ENCODE measurements at places on chromosomes 1 and 21. TPM values are rescaled to one million over a fixed set of nuclear protein-coding genes. Genes with fewer than 3 reads are reported as not detected.

Gene KRTAP19-3
- not detected for polyA plus RNA-seq

Gene BLZF1
- polyA plus RNA-seq: 7.6 TPM

Gene PPIH
- polyA plus RNA-seq: 41.7 TPM

- no peaks in the 10 kb centered on the region for H3K36me3 ChIP-seq
- H3K27me3 ChIP-seq: no peaks in the 10 kb centered on the region
- peaks cover 12% of the 10 kb centered on the region for H3K4me1 ChIP-seq
Measured at GRCh38 chr1:181133969-181134418, 45.5 kb downstream of the IER5 start.

- DNase-seq: no peak
- no peak overlapping the region for H3K27ac ChIP-seq
- no peaks in the 10 kb centered on the region for H3K36me3 ChIP-seq
- no peaks in the 10 kb centered on the region for H3K27me3 ChIP-seq
- H3K4me3 ChIP-seq: no peak overlapping the region
Measured at GRCh38 chr1:31390071-31390470, 17.2 kb upstream of the FABP3 start.

DNA sequence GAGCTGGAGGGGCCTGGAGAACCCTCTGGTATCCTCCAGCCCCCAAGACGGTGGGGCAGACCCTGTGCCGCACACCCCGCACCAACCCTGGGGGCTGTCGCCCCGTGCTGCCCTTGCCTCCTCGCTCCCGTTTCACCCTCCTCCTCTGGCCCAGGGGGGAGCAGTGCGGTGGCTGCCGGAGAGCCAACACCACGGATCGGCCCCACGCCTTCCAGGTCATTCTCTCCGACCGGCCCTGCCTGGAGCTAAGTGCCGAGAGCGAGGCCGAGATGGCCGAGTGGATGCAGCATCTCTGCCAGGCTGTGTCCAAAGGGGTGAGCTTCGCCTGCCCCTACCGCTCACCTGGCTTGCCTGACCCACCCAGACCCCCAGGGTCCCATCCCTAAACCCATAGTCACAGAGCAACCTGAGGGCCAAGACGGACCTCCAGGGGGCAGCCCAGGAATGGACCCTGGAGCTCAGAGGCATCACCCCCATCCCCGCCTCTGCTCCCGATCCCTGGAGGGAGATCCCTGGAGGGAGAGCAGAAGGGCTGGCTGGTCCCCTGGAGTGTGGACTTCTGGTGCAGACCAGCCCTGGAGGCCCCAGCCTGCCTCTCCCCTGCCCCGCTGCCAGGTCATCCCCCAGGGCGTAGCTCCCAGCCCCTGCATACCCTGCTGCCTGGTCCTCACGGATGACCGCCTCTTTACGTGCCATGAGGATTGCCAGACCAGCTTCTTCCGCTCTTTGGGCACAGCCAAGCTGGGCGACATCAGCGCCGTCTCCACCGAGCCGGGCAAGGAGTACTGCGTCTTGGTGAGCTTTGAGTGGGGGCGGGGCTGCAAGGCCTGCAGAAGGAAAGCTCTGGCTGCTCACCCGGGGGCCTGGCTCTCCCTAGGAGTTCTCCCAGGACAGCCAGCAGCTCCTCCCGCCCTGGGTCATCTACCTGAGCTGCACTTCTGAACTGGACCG lies 4.0 kb upstream of the SLC25A34 start:
- peaks cover 38% of the 10 kb centered on the region for H3K4me1 ChIP-seq
- no peaks in the 10 kb centered on the region for H3K36me3 ChIP-seq
- H3K27ac ChIP-seq: no peak overlapping the region
- no peak overlapping the region for H3K4me3 ChIP-seq
- no peaks in the 10 kb centered on the region for H3K27me3 ChIP-seq

DNA sequence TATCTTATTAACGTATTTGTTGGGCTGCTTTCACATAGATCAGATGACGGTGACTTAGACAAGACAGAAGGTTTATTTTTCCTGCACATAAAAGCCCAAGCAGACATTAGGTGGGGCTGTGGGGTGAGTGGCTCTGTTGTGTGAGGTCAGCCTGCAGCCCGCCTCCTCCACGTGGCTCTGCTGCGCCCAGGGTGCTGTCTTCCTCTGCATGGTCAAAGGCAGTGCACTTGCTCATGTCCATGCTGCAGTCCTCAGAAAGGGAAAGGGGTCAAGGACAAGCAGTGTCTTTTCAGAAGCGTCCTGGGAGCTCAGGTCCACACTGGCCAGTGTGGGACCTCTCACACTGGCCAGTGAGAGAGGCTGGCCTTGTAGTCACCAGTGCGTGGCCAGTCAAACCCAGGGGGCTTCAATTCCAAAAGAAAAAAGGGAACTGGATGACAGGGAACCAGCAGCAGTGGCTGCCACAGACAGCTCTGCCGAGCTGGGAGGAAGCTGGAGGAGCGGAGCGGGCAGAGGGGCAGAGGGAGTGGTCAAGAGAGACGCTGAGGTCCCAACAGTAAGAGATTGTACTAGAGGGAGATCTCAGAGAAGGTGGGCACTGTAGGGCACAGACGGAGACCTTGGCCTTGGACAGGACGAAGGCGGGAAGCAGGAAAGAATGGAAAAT lies 35.9 kb upstream of the SLC45A1 start:
- H3K4me3 ChIP-seq: no peak overlapping the region
- H3K27me3 ChIP-seq: no peaks in the 10 kb centered on the region
- H3K4me1 ChIP-seq: no peaks in the 10 kb centered on the region
- no peak overlapping the region for H3K27ac ChIP-seq
- peak; percentile 70 for DNase-seq
- H3K36me3 ChIP-seq: no peaks in the 10 kb centered on the region

GRCh38 chr1:76191561-76191960 lies 117.0 kb downstream of the ST6GALNAC3 start:
- H3K4me1 ChIP-seq: no peaks in the 10 kb centered on the region
- no peaks in the 10 kb centered on the region for H3K27me3 ChIP-seq

GRCh38 chr1:201691716-201692554 lies 137.0 kb upstream of the IPO9 start:
- DNase-seq: no peak
- no peak overlapping the region for H3K4me3 ChIP-seq
- H3K27ac ChIP-seq: no peak overlapping the region
- no peaks in the 10 kb centered on the region for H3K27me3 ChIP-seq

DNA sequence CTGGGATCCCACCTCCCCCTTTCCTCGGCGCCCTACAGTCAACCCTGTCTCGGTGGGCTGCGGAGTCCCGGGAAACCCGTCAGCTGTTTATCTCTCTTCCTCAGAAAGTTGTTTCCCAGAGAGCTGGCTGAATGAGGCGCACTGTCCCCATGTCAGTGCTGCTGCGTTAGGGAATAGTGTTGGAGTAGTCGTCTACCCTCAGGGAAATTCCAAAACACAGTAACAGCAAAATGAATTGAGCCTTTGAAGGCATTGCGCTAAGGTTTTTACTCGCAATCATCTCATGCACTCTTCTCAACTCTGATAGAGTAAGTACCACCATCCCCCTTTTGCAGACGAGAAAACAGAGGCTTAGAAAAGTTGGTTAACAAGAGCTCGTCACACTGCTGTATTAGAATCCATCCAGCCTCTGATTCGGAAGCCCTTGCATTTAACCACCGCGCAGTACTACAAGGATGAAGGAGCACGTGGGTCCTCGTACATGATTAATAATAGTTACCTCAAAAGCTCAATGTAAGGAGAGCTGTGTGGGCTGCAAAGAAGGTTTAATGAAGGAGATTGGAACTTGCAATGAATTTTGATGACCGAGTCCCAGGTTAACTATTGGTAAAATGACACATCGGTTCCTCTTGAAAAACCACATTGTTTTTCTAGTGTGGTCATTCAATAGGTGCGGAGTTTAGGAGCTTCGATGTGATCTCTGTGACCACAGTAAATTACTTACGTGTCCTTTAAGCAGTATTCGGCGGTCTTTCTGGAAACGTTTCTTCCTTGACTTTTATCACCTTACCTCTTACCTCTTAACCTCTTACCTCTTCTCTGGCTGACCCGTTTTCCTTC lies 788 bp upstream of the EDEM3 start:
- H3K4me1 ChIP-seq: peaks cover 9% of the 10 kb centered on the region
- H3K27me3 ChIP-seq: no peaks in the 10 kb centered on the region
- peak overlapping the region; percentile 72 for H3K4me3 ChIP-seq
- DNase-seq: peak; percentile 21
- no peaks in the 10 kb centered on the region for H3K36me3 ChIP-seq
- H3K27ac ChIP-seq: peak overlapping the region; percentile 89
